Kidney (tissue), 22 donors: ENCODE measurements at places on chromosomes 6 and 20. TPM values are rescaled to one million over a fixed set of nuclear protein-coding genes. Genes with fewer than 3 reads are reported as not detected.

GRCh38 chr20:37278966-37279590, 10.4 kb upstream of the MANBAL start:
- no peaks in the 10 kb centered on the region for H3K27me3 ChIP-seq
- no peak overlapping the region for H3K27ac ChIP-seq
- DNase-seq = no peak
- H3K36me3 ChIP-seq = no peaks in the 10 kb centered on the region
- no peaks in the 10 kb centered on the region for H3K4me1 ChIP-seq

DNA sequence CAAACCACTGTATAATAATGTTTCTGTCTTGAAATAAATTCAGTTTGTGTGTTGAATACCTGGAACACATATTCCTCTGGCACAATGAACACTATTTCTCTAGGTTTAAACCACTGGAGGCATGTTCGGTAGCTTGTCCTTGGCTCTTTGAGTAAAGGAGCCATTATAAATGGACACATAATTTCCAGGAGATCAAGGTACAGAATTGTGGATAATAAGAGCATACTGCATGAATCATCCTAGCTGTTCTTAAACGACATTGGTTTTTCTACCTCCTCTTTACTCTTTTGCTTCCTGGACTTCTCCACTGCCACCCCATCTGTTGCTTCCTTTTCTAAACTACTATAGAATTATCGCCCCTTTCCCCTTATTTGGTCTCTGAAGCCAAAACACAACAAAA, 1.2 kb downstream of the CENPW start:
- peak overlapping the region; percentile 96 for H3K4me3 ChIP-seq
- H3K36me3 ChIP-seq = no peaks in the 10 kb centered on the region
- H3K27ac ChIP-seq = no peak overlapping the region
- H3K4me1 ChIP-seq = peaks cover 7% of the 10 kb centered on the region
- H3K27me3 ChIP-seq = no peaks in the 10 kb centered on the region

DNA sequence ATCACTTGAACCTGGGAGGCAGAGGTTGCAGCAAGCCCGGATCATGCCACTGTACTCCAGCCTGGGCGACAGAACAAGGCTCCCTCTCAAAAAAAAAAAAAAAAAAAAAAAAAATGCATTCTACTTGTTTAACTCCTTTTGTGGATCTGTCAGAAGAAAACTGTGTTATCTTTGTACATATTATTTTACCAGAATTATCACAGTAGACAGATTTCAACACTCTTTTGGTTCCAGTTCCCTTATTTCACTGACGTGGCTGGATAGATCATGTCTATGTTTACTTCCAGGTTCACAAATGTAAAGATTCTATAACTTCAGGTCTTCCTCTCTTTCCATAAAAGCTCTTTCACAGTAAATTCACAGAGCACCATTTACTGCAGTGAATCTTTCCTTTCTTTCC, 18.4 kb downstream of the NUDT3 start:
- no peak overlapping the region for H3K27ac ChIP-seq
- H3K36me3 ChIP-seq = no peaks in the 10 kb centered on the region
- H3K4me3 ChIP-seq = no peak overlapping the region

DNA sequence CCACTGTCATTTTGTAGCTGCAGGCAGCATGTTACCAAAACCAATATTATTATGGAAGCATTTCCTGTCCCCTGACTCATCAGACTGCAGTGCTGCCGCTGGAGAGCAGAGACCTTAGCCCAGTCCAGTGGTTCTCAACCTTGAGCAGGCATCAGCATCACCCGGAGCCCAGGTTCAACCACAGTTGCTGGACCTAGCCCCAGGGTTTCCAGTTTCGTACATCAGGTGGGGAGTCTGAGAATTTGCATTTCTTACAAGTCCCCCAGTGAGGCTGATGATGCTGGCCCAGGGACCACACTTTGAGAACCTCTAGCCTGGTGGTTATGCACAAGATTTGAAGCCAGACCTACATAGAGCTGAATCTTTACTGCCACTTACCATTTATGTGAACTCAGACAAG, 47.3 kb downstream of the LY86 start:
- no peak for DNase-seq
- no peak overlapping the region for H3K4me3 ChIP-seq
- H3K27ac ChIP-seq = no peak overlapping the region
- peaks cover 3% of the 10 kb centered on the region for H3K4me1 ChIP-seq
- no peaks in the 10 kb centered on the region for H3K36me3 ChIP-seq

DNA sequence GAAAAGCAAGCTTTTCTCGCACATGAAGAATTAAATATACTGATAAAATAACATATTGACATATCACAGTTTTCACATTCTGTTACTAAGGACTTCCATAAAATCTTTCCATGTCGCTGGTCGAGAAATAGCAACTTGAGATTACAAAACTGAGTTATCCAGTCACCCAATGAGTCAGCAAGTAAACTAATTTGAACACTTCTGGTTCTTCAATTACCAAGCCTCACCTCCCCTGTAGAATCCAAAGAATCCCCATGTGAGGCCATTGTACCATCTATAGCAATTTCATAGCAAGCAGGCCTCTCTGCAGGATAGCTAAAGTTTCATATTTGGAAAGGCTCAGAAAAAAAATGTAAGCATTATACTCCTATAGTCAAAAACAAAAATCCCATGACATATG, 87.3 kb downstream of the PKHD1 start:
- H3K36me3 ChIP-seq = peaks cover 2% of the 10 kb centered on the region
- H3K27ac ChIP-seq = no peak overlapping the region
- no peak for DNase-seq
- H3K4me1 ChIP-seq = no peaks in the 10 kb centered on the region
- H3K27me3 ChIP-seq = no peaks in the 10 kb centered on the region
- no peak overlapping the region for H3K4me3 ChIP-seq

The SNX3 gene
- total RNA-seq = 143 TPM

The CDH22 gene
- total RNA-seq = 1.6 TPM

The DIDO1 gene
- 67.9 TPM for total RNA-seq
